ENCODE measurements at places on chromosomes 3 and 15.

DNA sequence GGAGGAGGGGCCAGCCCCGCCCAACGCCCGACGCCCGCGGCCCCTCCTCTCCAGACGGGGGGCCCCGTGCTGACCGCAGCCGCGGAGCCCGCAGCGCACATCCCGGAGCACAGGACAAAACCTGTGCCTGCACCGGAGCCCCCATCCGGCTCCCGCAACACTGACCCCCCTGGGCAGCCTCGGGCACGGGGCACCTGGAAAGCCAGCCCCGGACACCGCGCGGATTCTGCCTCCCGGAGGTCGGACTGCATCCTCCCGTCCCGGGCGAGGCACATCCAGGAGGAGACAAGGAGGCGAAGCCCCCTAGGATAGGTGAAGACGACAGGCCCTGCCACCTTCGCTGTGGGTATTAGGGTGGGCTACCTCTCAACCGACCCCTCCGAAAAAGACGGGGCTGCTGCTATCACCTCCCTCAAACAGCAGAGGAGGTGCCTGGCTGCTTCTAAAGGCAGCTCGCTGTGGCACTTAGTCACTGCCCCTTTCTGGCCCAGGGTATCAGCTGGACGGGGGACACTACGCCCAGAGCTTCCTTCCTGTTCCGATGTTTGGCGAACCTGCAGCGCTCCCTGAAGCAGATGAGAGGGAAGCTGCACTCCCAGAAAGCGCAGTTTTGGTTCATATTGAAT, 10.6 kb downstream of the XXYLT1 start:
- DNase-seq: no peak

DNA sequence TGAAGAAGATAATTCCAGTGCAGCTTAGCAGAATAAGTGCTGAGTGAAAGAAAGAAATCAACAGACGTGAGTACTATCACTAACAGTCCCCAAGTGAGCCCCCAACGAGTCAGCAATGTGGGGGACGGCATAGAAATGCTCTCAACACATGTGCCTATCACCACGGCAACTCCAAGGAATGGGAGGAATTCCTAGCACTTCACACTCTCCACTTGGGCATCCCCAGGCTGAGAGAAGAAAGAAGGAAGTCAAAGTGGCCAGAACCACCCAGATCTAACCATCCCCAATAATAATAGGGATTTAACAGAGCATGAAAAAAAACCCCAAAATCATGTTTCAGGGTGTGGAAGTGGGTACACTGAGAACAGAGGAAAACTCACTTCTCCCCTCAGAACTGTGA, 29.3 kb upstream of the CPNE4 start:
- no peak for DNase-seq

DNA sequence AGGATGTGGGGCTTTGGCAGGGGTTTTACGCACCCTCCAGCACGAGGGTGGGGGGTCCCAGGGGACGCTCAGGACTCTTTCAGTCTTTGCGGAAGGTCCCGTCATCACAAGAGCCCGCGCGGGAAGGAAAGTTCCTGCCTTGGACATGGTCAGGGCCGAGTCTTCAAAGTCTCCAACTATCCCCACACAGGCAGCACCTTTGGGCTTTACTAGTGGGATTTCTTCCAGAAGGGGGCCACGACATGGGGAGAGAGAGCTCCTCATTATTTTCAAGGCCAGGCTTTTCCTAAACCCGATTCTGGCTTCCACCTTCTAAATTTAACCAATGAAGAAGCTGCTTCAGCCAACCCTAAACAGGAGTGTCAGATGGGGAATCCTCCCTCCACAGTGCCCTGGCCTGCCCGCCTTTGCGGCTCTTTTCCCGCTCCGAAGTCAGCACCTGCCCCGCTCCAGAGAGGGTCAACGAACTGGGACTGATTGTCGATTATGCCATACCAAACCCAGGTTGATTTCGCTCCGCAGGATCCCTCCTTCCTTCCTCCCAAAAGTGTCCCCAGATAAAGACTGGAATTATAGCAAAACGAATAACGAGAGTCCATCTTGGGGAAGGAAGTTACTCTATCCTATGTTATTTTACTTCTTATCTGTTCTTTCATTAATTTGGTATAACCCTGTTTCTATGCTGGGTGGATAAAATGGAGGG, 11.0 kb downstream of the SHOX2 start:
- DNase-seq: no peak

- DNase-seq: no peak
Measured at GRCh38 chr15:59501597-59501996, 63.6 kb downstream of the FAM81A start.

DNA sequence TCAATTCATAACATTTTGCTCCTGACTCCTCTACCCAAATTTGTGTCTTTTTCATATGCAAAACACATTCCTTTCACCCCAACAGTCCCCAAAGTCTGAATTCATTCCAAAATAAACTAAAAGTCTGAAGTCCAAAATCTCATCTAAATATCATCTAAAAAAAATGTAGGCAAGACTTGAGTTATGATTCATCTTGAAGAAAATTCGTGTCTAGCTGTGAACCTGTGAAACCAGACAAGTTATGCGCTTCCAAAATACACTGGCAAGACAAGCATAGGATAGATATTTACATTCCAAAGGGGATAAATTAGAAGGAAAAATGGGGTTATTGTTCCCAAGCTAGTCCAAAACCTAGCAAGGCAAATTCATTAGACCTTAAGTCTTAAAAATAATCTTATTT, 1302.0 kb upstream of the GBE1 start:
- DNase-seq: no peak

GRCh38 chr3:148126956-148127355, 570.7 kb upstream of the AGTR1 start:
- no peak for DNase-seq

DNA sequence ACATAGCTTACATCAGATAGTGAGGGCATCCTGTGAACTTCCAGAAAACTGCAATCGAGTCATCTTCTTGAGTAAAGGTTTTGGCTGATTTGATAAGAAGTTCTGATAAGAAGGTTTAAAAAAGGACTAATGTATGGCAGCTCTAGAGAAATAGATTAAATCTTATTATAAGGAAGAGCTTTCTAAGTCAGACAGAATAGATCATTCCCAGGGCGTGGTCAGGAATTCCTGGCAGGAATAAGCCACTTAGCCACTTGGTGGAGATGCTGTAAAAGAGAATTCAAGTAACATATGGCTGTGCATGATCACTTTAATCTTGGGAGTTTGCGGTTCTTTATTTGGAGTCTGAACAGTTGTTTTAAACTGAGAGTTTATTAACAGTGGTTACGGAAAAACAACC, 17.4 kb downstream of the PGBD4 start:
- DNase-seq: no peak

- DNase-seq: no peak
Measured at GRCh38 chr15:89215627-89216026, 5.8 kb downstream of the RLBP1 start.

GRCh38 chr3:37315669-37316068, 141.3 kb upstream of the LRRFIP2 start:
- no peak for DNase-seq
